Umbilical cord (tissue), 2 donors: ENCODE measurements at places on chromosomes 2 and 18. TPM values are rescaled to one million over a fixed set of nuclear protein-coding genes. Genes with fewer than 3 reads are reported as not detected.

DNA sequence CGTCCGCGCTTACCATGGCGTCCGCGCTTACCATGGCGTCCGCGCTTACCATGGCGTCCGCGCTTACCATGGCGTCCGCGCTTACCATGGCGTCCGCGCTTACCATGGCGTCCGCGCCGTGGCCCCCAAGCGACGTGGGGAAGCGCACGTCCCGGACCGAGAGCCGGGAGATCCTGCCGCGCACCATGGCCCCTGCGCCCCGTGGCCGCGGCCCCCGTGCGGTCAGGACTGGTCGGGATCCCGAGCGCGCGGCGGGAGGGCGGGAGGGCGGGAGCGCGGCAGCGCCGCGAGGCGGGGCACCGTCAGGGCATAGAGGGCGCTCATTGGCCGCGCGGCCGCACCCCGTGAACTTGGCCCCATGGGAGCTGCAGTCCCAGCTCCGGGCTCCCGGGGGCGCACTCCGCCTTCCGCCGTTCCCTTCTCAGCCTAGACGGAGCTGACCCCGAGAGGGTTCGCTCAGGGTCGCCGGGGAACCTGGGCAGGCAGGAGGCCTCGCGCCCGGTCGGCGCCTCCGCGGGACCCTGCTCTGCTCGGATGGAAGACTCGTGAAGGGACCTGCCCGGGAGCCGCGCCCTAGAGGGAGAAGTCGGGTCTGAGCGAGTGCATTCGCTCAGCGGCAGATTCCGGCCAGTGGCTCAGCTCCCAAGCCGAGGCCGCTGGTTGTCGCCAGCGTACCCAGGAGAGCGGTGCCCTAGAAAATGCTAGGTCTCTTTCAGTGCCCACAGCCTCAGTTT, at the start of gene ENOSF1:
Gene ENOSF1, minus strand, starts transcription at position 230 of the 734 bp plus-strand sequence. Its CDS starts 43 bp downstream, at position 187.
- peak; percentile 76 for DNase-seq

- no peak for DNase-seq
These were observed 9.6 kb upstream of the NT5C1B start for GRCh38 chr2:18598848-18599484.

DNA sequence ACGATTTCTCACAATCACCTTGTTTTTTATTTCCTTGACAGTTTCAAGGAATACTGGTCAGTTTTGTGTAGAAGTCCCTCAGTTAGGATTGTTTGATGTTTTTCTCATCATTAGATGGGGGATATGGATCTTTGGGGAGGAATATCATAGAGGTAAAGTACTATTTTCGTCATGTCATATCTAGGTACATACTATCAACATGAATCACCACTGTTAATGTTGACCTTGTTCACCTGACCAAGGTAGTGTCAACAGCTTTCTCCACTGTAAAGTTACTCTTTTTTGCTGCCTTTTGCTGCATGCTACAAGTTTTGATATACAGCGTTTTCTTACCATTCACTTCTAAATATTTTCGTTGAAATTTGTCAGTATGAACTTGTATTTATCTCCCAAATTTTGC, 32.7 kb downstream of the NLRC4 start:
- DNase-seq = no peak

GRCh38 chr18:65859075-65859474, 108.3 kb downstream of the CDH7 start:
- no peak for DNase-seq

TANK gene
- total RNA-seq = 134 TPM

- DNase-seq = no peak
These were observed 370.3 kb upstream of the LINC00305 start for GRCh38 chr18:64519201-64519600.

DSG1 gene
- 26.5 TPM for total RNA-seq

AMER3 gene
- total RNA-seq = 1.2 TPM

GRCh38 chr2:46876741-46877384, 38.7 kb downstream of the MCFD2 start:
- peak; percentile 71 for DNase-seq

- DNase-seq = no peak
These were observed 1.9 kb downstream of the NTSR2 start for GRCh38 chr2:11667866-11668637.

VSNL1 gene
- 7.7 TPM for total RNA-seq

GRCh38 chr2:205636549-205637319, 45.6 kb upstream of the NRP2 start:
- DNase-seq = no peak

DNA sequence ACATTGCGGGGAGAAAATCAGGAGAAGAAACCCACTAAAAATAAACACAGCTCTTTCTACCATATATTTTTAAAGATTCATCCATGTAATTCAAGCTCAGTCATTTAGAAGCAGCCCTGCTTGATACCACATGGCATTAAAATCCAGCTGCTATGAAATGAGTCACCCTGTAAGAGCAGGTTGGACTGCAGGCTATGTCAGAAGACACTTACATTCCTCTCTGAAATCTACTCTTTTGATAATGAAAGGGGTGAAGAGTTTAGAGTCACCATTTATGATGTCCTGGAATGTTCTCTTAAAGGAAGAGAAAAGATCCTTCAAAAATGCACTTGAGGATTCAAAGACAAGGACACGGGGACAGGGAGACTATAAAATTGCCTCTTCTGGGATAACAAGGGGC, 100.6 kb upstream of the APCDD1 start:
- peak; percentile 92 for DNase-seq

CNDP2 gene
- 58.7 TPM for total RNA-seq

DNA sequence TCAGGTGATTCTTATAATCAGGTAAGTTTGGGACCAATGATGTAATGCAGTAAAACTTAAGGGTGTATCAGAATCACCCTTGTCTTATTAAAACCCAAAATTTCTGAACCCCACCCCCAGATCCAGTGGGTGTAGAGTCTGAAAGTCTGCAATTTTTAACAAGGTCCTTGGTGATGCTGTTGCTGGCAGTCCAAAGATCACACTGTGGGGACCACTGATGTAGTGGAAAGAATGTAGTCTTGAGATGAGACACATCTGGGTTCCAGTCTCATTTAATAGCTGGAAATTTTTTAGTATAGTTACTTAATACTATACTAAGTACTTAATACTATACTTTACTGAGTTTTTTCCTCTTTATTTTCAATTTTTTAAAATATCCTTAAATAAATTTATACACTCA, 258.4 kb downstream of the PLCL1 start:
- DNase-seq = no peak

SCG2 gene
- 90.3 TPM for total RNA-seq

DNA sequence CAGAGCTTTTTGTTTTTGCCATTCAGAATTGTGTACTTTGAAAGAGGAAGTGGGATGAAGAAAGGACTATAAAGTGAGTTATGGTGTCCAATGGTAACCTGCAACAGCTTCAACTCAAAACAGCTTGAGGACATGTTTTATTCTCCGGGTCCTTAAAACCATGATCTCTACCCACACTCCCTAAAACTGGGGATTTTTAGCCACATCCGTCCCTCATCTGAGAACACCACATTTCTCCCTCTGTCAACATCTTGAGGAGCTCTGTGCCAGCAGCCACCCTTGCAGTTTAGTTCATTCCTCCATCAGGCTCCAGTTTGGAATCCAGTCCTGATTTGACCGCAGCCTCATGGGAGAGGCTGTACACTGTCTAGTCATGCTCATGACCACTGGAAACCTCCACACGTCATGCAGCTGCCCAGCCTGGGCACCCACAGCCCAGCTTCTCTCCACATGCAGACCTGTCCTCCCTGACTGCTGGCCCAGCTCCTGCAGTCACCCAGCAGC, 62.6 kb downstream of the C18orf63 start:
- no peak for DNase-seq

- no peak for DNase-seq
These were observed 356.1 kb downstream of the LRATD1 start for GRCh38 chr2:14988600-14988999.

DNA sequence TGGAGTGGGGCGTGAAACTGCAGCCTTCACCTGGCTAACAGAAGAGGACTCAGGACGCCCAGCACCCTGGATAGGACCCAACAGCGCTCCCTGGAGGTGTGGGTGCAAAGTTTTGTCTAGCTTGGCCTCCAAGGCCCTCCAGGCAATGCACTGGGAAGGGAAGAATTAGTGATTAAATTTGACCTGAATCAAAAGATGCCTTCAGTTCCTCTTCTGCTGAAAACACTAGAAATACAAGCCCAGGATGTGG, 779 bp upstream of the TRIB2 start:
- peak; percentile 80 for DNase-seq

PTPN2 gene
- 21.9 TPM for total RNA-seq

NEU2 gene
- total RNA-seq = not detected

VWA3B gene
- total RNA-seq = 6.7 TPM

COLEC11 gene
- not detected for total RNA-seq

PPP1R7 gene
- 33.5 TPM for total RNA-seq

RRM2 gene
- 4.3 TPM for total RNA-seq

- no peak for DNase-seq
These were observed 110.9 kb upstream of the BZW1 start for GRCh38 chr2:200700856-200701255.

DNA sequence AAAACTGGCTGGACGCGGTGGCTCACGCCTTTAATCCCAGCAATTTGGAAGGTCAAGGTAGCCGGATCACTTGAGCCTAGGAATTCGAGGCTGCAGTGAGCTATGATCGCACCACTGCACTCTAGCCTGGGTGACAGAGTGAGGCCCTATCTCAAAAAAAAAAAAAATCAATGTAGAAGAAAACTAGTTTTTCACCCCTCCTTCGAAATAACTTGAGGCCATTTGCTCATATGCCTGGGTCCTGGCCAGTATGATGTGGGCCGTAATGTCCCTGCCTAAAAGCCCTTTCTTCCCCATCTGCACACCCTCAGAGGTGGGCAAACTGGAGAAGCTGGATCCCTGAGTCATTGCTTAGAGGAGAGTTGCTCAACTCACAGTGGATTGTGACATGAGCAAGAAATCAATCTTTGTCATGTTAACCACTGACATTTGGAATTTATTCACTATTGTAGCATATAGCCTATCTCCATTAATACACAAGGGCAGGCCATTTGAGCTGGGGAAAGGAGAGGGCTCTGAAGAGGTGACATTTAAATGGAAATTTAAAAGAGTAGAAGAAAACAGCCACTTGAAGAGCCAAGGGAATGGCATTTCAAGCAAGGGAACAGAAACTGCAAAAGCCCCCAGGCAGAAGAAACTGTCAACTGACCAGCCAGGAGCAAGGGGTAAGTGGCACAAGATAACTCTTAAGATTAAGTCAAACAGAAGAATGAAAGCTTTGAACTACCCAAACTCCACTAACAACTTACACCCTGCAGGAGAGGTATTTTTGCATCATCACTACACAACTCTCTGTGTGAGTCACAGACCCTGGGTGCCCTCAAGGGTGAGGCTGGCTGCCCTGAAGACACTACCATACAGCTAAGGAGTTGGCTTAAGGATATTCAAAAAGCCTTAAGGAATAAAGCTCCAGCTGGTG, 7.6 kb upstream of the METTL21A start:
- peak; percentile 11 for DNase-seq

ENOSF1 gene
- total RNA-seq = 45.5 TPM
